Activated CD4-positive, alpha-beta T cell treated with anti-CD3 and anti-CD28 coated beads, Interleukin-2, amount 10 ng/mL, durations not matched to agents 7 days and 5 days (primary cell): ENCODE measurements at places on chromosomes 12 and 14. TPM values are rescaled to one million over a fixed set of nuclear protein-coding genes. Genes with fewer than 3 reads are reported as not detected.

DNA sequence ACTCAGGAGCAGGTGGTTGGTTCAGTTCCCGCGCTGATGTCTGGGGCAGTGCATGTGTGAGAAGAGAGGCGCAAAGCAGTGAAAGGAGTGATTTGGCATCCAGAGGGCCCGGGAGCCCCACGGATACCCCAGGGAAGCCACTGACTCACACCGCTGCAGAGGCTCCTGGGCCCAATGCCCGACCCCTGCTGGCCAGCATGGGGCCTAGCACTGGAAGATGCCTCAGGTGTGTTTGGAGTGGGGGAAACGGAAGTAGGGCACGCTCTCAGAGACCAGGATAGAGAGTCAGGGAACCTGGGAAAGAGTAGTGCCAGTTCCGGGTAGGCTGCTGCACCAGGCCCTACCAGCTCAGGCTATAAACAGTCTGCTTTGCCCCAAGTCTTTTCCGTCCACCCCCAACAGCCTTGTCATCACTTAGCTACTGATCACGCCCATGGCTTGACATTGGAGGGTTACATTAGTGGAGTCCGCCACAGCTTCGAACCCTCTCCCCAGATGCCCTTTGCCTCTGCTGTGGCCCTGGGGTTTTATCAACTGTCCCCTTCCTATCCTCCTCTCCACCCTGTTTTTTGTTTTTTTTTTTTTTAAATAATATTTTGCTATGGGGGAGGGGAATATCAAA lies 9.5 kb upstream of the CSAD start:
- no peak overlapping the region for H3K27ac ChIP-seq
- H3K4me3 ChIP-seq = no peak overlapping the region
- DNase-seq = peak; percentile 44
- H3K4me1 ChIP-seq = peaks cover 30% of the 10 kb centered on the region

Gene TAS2R13
- 1.1 TPM for total RNA-seq

DNA sequence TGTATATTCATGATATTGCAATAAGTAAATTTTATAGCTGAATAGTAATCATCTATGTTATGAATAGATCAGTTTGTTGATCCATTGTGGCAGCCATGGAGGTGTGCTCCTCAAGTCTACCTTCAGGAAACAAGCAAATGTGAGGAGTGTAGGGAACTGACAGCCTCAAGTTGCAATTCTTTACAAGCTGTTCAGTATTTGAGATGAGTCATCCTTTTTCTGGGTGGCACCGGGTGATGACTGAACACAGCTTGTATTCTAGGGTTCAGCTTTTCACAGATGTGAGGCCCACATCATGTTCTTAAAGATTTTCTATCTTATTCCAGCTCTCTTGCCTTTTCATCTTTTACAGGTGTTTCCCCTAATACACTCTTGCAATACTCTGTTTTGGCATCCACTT lies 452.4 kb downstream of the KCNH5 start:
- H3K27ac ChIP-seq = no peak overlapping the region
- H3K27me3 ChIP-seq = no peaks in the 10 kb centered on the region
- H3K4me1 ChIP-seq = no peaks in the 10 kb centered on the region
- DNase-seq = no peak
- H3K36me3 ChIP-seq = no peaks in the 10 kb centered on the region
- H3K4me3 ChIP-seq = no peak overlapping the region

DNA sequence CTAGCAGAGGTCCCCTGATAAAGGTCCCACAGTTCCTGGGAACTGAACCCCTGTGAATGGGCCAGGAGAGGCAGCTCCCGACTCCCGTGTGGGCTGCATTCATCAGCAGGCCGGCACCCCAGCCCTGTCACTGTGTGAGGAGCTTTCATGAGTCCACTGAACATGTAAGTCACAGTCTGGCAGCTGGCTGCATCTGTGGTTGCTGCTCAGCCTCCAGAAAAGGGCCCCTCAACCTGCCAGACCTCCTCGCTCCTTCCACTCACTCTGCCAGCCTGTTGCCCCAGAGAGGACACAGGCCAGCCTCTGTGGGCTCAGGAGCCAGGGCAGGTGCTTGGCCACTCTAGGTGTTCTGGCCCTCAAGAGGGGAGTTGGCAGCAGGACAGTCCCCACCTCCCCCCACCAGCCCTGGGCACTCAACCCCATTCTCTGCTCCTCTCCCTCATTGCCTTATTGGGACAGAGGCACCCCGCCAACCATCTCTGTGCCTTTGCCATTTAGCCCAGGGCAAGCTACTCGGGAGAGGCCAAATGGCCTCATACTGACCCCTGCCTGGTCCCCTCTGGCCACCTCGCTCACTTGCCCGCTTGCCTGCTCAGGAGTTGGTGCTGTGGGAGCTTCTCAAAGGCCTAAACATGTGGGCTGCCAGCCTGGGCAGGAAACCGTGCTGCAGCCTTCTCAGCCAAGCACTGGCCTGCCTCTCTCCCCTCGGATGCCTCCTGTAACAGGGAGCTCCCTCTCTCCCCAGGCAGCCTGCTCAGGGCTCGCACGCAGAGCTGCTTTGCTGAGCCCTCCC lies 1.9 kb downstream of the RTL1 start:
- no peaks in the 10 kb centered on the region for H3K36me3 ChIP-seq
- peaks cover 43% of the 10 kb centered on the region for H3K27me3 ChIP-seq

Gene TAS2R9
- total RNA-seq = not detected

Gene SLC17A8
- not detected for total RNA-seq

Gene MDP1
- 10.7 TPM for total RNA-seq

- no peak overlapping the region for H3K27ac ChIP-seq
- no peak for DNase-seq
- peaks cover 13% of the 10 kb centered on the region for H3K36me3 ChIP-seq
- no peaks in the 10 kb centered on the region for H3K27me3 ChIP-seq
- no peak overlapping the region for H3K4me3 ChIP-seq
- peaks cover 45% of the 10 kb centered on the region for H3K4me1 ChIP-seq
These were observed 27.4 kb downstream of the DDX47 start for GRCh38 chr12:12840580-12840899.

- H3K4me3 ChIP-seq = no peak overlapping the region
- no peak overlapping the region for H3K27ac ChIP-seq
- H3K27me3 ChIP-seq = no peaks in the 10 kb centered on the region
- no peaks in the 10 kb centered on the region for H3K36me3 ChIP-seq
These were observed 40.7 kb upstream of the ANO4 start for GRCh38 chr12:100753837-100754236.

- H3K36me3 ChIP-seq = no peaks in the 10 kb centered on the region
- H3K4me1 ChIP-seq = peaks cover 36% of the 10 kb centered on the region
- H3K4me3 ChIP-seq = no peak overlapping the region
- no peak overlapping the region for H3K27ac ChIP-seq
- no peak for DNase-seq
These were observed 54.0 kb upstream of the ELK3 start for GRCh38 chr12:96140174-96140573.

GRCh38 chr12:25959071-25959961 lies 834 bp downstream of the RASSF8 start:
- H3K36me3 ChIP-seq = peaks cover 1% of the 10 kb centered on the region
- H3K4me3 ChIP-seq = peak overlapping the region; percentile 75
- peaks cover 55% of the 10 kb centered on the region for H3K27me3 ChIP-seq
- DNase-seq = peak; percentile 7

- DNase-seq = no peak
- H3K27me3 ChIP-seq = peaks cover 3% of the 10 kb centered on the region
- H3K4me1 ChIP-seq = no peaks in the 10 kb centered on the region
- H3K4me3 ChIP-seq = no peak overlapping the region
- no peaks in the 10 kb centered on the region for H3K36me3 ChIP-seq
These were observed 70.7 kb upstream of the SSTR1 start for GRCh38 chr14:38137005-38137404.

DNA sequence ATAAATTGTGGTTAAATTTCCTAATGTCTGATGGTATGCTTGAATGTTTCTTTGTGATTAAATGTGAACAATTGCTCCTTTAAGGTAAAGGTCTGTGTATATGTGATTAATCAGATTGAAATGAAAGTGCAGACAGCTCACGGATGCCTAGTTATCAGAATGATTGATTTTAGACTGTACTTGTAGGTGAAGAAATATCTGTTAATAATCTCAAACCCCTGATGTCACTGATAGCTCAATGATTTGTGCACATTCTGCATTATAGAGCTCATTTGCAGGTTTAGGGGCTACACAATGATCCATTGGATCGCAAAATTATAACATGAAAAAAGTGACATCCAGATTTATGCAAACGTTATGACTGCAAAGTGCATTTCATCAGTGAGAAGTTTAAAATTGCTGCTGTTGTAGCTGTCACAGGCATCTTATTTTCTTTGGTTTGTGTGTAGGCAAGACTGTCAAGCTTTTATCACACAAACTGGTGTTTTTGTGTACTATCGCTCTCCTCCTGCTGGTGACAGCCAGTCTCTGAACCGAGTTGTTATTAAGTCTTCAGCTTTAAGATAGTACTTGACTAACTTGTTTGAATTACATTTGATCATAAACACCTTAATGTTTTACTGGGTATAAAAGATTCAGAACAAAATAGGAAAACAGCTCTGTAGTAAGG lies 103.4 kb upstream of the RMST start:
- no peaks in the 10 kb centered on the region for H3K36me3 ChIP-seq
- H3K27me3 ChIP-seq = no peaks in the 10 kb centered on the region
- H3K4me1 ChIP-seq = no peaks in the 10 kb centered on the region
- H3K4me3 ChIP-seq = no peak overlapping the region
- H3K27ac ChIP-seq = no peak overlapping the region

Gene DNAH10
- total RNA-seq = 0.17 TPM

GRCh38 chr12:125186471-125187147 lies 121.4 kb downstream of the AACS start:
- no peak for DNase-seq
- no peak overlapping the region for H3K4me3 ChIP-seq
- no peaks in the 10 kb centered on the region for H3K36me3 ChIP-seq
- peaks cover 70% of the 10 kb centered on the region for H3K27me3 ChIP-seq
- H3K27ac ChIP-seq = no peak overlapping the region

GRCh38 chr14:106204063-106204462 lies 677.7 kb downstream of the TMEM121 start:
- H3K4me3 ChIP-seq = no peak overlapping the region
- no peaks in the 10 kb centered on the region for H3K36me3 ChIP-seq
- DNase-seq = no peak
